ENCODE measurements at places on chromosomes 3 and 15.

DNA sequence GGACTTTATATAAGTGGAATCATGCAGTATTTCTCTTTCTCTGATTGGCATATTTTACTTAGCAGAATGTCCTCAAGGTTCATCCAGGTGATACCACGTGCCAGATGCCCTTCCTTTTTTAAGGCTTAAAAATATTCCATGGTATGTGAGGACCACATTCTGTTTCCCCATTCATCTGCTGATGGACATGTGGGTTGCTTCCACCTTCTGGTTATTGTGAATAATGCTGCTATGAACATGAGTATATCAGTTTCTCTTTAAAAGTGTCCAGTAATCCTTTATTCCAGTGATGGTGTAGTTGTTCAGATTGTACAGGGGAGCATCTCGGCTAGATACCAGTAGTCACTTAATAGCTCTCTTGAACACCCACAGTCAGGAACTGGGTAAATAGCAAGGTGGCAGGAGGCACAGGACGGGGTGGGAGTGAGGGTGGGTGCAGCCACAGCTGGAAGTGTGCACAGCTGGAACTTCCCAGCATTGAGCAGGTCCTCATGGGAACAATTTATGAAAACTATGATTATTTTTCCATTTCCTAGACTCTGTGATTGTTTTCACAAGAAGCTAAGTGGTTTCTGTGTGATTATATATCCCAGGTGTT lies 50.3 kb upstream of the ATG7 start:
- DNase-seq = no peak

DNA sequence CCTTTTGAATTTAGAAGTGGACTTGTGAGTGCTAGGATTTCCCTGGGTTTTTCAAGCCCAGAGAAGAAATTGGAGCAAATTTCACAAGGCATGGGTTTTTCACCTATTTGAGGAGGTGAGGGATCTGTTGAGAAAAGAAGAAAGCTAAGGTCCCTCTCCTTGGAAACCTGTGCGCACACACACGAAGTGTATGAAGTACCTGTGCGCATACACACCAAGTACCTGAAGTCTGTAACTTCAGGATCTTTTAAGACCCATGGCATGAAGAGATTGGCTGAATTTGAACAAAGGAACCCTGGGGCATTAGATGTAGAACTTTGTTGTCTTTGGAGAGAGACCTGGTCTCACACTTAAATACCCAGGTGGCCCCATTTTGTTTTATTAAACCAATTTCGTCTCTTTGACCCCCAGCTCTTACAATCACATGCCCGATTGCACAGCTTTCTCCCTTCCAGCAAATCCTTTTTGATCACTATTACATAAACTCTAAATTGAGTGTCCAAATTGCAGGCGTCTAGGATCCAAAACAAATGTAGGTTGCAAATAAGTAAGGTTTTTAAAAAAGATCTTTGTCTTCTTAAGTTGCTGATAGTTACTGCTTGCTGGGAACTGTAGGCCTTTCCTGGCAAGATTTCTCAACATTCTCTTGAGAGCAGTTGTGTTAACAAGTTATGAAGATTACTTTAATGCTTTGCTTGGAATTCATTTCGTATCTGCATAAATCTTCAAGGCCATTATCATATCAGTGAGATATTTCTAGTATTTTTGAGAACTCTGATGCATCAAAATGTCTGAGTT lies 64.3 kb downstream of the CMTM8 start:
- no peak for DNase-seq

DNA sequence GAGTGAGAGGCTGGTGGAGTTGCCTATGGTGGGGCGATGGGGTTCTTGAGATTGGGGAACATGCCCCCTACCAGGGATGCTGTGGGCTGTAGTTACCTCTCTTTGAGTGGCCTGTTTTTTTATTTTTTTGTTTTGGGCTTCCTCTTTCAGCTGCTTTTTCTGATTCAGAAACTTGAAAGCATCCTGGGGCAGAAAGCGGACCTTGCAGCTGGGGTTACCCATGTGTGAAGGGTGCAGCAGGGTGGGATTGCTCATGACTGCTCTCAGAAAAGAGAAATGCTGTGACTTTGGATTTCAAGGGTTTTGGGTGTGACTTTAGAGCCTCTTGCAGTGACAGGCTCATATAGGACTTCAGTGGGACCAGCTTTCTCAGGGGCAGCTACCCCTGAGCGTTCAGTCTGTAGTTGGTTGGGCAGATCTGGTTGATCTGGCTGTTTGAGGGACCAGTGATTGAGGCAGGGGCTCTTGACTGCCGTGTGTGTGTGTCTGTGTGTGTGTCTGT lies 1.8 kb downstream of the LIMD1 start:
- no peak for DNase-seq

GRCh38 chr3:145294572-145294971 lies 866.4 kb downstream of the PLOD2 start:
- DNase-seq = no peak

- DNase-seq = no peak
These were observed 200.8 kb upstream of the STRIT1 start for GRCh38 chr3:155494332-155494731.

DNA sequence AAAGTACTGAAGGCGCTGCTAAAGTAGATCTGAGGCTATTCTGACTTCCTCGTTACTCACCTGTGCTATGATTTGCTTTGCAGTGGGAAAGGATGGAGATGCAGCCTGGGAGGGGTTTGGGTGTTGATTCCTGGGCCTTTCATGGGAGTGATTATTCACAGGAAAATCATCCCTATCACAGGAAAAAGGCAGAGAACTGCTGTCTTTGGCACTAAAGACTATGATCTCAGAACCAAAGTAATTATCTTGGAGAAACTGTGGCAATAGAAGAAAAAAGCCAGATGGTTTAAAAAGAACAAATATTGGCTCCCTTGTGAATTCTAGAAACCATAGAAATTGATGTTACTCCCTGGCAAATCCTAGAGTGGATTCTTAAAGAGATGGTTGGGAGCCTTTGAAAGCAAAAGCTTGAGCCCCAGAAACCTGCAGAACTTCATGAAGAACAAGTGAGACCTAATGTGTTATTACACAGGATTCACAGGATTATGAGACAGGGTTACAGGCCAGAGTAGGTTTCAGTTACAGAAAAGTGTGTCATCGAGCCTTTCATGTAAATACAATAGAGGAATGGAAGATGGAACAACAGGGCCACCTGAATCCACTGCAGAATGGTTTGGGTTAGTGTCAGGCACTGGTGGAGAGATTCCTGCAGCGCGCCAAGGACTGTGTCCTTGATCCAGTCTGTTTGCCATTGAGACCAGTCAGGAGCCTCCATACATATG lies 85.7 kb downstream of the OXNAD1 start:
- no peak for DNase-seq

- no peak for DNase-seq
These were observed 571 bp downstream of the FES start for GRCh38 chr15:90884719-90885431.

DNA sequence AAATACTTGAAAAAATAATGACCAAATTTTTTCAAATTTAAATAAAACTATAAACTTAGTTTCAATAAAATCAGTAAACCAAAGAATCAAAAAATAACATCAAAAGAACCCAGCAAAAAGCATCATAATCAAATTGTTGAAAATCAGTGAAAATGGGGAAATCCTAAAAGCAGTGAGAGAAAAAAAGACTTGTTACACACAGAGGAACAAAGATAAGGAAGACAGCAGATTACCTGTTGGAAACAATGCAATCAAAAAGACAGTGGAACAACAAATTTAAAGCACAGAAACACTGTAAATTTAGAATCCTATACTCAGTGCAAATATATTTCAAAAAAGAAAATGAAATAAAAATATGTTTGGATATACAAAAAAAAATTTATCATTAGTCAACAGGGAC lies 156.2 kb upstream of the LMCD1 start:
- no peak for DNase-seq
